NCI-H2029 treated with DMSO at 0.1 percent for 48 hours (cell line): ENCODE measurements at places on chromosomes 3 and 15.
A peak's percentile ranks its signal among the peaks of the same experiment; 100 is the strongest.

DNA sequence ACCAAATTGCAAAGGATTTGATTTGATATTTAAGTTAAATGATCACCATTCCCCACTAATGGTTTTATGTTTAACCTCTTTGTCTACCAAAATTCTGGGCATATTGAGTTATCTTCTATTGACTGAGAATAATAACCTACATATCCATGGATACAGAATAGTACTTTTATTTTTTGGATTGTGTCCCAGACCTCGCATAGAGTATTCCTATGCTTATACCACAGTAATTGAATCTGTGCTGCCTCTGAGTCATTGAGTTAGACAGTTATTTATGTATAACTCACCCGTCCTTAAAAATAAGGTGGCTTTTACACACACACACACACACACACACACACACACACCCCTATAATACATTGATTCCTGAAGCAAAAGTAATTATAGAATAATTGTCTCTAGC lies 690.1 kb upstream of the BCHE start:
- DNase-seq, result no peak

DNA sequence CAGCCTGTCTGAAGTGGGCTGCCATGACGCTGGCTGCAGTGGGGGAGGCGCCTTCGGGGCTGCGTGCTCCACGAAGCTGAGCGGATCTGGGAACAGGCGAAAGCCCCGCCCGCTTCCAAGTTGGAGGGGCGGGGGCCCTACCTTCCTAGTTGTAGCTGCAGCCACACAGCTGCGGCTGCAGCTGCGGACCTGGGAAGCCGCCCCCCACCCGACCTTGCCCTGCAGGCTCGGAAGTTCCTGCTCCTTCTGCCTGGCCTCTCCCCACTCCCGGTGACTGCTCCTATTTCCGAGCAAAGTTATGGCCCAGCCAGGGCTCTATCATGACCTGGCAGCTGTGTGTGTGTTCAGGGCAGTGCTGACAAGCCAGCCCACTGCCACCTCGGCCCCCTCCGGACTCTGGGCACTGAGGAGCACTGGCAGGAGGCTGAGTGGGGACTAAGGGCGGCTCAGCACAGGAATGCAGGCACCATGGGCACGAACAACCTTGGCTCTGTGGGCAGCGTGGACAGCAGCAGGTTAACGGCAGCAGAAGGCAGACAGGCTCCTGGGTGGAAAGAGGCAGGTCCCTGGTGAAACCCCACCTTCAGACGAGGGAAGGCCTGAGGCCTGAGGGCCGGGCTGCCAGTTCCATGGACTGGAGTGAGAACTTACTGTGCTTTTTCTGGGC lies 352.4 kb upstream of the TMCO5A start:
- DNase-seq, result no peak

DNA sequence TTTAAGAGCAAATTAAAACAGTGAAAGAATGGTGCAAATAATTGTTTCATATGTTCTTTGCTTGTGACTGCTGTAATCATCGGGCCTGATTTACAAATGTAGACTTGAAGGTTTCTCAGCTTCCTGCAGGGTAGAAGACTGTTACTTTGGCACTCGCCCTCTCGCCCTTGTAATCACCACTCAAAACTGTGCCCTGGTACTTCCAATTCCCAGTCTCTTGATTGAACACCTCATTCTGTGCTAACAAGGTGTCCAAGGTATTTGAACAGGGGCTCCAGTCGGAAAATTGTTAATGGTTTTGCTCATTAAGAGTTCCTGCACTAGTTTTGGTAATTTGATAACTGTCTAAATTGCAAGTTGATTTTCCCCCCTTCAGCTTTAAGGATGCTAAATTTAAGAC lies 209.5 kb downstream of the ZIC1 start:
- DNase-seq, result no peak

GRCh38 chr3:151175952-151176351 lies 27.1 kb downstream of the GPR171 start:
- no peak for DNase-seq

DNA sequence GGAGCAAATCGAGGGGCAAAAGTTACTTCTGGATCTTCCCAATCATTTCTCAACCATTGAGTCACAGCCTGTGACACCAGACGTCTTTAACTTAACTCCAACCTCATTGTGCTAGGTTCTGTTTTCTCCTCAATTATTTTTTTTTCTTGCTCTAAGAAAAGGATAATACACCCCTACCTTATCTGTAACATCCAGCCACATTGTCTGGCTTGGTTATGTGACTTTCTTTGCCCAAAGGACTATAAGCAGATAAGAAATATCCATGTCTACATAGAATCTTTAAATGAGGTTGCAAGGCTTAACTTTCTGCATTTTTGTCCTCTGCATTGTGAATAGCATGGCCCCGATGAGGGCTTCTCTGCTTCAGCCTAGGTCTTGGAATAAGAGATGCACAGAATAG lies 782.4 kb upstream of the CFAP20DC start:
- DNase-seq, result no peak

- peak; percentile 68 for DNase-seq
Observed at GRCh38 chr3:188294823-188295487, 141.0 kb downstream of the LPP start.

GRCh38 chr15:50562735-50563640 lies 16.5 kb upstream of the USP50 start:
- DNase-seq, result no peak

- no peak for DNase-seq
Observed at GRCh38 chr15:86203462-86203861, 123.8 kb downstream of the AGBL1 start.

GRCh38 chr15:78708713-78709260 lies 67.8 kb upstream of the CHRNB4 start:
- no peak for DNase-seq

DNA sequence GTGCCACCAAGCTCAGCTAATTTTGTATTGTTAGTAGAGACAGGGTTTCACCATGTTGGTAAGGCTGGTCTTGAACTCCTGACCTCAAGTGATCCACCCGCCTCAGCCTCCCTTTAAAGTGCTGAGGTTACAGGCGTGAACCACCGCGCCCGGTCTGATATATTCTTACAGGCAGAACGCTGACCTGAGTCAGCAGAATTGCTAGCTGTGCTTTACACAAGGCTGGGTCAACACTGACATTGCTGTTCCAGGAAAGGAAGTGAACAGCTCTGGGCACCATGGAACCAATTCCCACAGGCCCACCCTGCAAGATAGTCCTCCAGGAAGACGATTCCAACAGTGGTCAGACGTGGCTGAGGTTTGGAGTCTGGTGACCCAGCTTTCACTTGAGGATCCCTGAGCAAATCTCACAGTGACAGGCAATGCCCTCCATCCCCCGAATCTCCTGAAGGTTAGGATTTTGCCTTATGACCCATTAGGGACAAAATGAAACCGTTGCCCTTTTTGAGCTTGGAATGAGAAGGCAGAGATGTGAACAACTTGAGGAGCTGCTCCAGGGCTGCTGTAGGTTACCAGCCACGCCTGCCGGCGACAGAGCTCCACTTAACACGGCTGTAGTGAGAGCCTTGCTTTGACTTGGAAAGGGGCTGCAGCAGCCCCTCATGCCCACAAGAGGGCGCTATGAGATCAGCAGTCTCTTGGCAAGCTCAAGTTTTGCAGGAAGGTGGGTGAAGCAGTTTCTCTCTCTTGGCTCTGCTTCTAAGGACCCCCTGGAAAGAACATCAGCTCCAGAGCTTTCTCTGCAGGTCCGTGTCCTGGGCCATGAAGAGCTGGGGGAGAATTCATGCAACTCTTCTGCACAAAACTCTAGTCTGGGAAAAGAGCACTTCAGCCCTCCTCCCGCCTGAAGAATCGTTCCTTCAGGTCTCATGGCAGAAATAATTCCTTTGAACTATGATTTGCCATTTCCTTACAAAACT lies 74.1 kb downstream of the SENP2 start:
- DNase-seq, result peak; percentile 54

GRCh38 chr3:136464502-136464901 lies 214.4 kb downstream of the PCCB start:
- DNase-seq, result no peak

GRCh38 chr3:16053794-16054193 lies 120.7 kb upstream of the GALNT15 start:
- DNase-seq, result no peak

DNA sequence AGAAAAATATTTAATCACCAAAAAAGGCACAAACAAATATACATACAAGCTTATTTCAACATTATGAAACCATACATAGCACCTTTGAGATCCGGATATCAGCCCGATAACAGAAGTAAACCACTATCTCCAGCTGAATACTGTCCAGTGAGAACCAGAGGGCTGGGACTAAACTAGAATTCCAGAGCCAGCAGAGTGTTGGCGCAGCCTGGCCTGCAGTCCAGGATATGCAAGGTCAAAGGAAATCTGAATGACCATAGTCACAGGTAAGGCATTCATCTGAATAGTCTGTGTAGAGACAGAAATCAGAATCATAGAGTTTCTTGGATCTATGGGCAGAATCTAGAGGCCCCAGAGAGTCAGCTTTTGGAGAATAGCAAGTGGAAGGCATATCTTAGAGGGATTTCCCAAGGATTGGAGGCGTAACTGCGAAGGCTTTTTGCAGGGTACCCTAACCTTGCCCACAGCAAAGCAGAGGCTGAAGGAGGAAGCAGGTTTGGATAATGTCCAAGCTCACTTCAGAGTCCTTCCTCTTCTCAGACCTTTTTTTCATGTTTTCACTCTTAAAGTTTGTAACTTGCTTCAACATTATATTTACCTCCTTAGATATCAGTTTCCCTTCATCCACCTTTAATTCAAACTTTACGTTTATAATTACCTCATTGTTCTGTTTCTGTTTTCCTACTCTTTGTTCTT lies 32.5 kb upstream of the TP63 start:
- no peak for DNase-seq

DNA sequence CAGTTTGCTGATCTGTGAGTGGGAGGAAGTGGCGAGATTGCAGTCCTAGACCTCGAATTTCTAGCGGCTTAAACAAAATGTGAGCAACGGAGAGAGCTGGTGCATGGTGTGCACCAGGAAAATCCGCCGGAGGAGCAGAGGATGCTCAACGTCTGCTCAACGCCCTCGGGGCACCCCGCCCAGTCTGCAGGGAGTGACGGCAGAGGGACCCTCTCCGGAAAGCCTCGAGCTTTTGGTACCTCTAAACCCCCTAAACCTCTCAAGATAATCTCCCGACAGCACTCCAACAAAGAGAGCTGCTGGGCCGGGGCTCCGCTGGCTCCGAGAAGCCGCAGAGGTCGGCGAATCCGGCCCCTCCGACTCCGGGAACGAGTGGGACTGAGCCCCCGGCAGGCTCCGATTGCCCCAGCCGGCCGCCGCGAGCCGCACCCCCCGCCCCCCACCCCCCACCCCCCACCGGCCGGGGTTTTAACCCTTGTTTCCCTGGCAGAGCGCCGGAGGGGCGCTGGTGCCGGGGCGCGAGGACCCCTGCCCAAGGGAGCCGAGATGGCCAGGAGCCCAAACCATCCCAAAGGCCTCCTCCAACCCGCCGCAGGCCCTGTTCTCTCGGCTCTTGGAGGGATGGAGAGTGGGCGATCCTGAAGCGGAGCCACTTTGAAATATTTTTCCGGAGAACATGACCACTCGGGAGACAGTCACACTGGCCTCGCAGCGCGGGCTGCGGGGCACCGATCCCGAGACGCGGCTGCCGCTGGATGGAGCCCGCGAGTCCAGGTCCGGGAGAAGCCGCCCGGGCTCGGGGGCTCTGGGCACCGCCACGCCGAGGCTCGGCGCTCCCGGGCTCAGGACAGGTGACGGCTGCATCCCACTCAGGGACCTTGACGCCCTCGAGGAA lies 1.5 kb downstream of the MEGF11 start:
- DNase-seq, result no peak

- DNase-seq, result no peak
Observed at GRCh38 chr3:73624821-73625665, at the start of gene PDZRN3. Gene PDZRN3 (minus strand): TSS chr3:73624941.

DNA sequence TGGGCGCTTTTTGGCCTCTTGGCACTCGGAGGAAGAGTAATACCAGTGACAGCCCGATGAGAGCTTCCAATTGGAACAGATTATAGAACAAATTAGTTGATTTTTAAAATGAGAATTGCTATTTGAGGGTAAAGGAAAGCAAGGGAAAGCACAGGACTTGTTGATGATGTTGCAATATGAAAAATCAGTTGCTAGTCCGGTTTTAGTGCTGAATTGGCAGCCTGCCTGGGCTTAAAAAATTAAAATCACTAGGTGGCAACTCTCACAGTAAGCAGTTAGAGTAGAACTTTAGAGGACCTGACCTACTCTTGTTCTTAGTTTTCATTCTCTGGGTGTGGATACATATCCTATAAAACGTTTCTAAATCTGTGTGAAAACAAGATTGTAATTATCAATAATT lies 2.1 kb upstream of the SCAANT1 start:
- DNase-seq, result no peak

- DNase-seq, result no peak
Observed at GRCh38 chr15:72365844-72366243, 10.0 kb downstream of the HEXA start.

DNA sequence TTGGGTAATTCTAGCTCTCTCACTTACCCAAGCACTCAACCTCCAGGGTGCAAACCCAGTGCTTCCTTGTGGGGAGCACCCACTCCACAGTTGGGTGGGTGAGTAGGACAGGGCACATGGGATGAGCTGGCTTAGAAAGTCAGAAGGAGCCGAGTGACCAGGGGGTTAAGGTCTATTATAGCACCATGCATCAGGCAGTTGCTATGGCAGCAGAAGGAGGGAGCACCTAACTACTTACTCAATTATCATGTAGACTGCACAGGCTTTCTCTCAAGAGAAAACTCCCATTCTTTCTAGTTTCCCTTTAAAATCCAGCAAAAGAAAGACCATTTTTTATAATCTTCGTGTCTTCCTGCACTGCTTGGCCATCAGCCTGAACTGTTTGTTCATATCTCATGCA lies 163.0 kb downstream of the OCA2 start:
- no peak for DNase-seq

DNA sequence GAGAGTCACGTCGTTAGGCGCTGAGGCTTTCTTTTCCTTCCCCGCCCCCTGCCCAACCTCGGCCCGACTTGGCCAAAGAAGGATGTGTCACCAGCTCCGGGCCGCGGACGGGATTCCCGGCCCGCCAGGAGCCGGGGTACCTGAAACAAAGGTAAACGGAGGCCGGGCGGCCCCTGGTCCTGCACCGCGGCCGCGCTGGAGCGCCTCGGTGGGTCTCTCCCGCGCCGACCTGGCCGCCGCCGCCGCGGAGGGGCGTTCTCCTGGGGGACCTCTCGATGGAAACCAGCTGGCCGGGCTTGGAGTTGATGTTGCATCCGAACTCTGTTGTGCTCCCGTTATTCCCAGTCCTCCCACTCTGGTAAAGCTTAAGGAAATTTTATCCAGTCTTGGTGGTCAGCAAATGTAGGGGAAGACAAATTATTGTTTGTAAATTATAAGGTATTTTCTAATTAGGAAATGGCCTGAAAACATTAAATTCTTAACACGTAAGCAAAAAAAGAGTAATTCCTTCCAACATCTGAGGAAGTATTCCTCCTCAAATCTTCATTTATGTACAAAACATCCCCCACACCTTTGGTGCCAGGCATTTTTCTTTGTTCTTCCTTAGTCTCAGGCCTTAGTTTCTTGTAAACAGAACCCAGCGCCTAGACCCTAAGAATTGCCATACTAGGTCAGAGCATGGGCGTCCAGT lies 888 bp downstream of the PPP2R3A start:
- peak; percentile 9 for DNase-seq

- no peak for DNase-seq
Observed at GRCh38 chr3:58009026-58009748, 965 bp downstream of the FLNB start.

- DNase-seq, result no peak
Observed at GRCh38 chr3:190911382-190911781, 48.9 kb upstream of the GMNC start.
